ENCODE measurements at places on chromosomes 3 and 15.

DNA sequence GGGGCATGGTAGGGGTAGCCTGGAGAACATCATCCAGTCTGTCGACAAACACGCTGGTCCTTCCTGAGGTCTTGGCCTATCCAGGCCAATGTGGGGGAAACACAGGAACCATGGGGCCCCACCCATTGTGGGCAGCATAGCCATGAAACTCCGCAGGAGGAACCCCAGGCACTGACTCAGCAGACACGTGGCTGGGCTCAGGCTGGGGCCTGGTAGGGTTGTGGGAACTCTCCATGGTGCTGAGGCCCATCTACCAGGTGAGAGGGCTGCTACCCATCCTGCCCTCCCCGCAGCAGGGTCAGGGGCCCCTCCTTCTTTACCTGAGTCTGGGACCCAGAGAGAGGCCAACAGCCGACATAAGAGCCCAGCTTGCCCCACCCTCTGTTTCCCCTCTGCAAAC is 22.6 kb upstream of the CACNA2D2 start:
- DNase-seq, result no peak

- DNase-seq, result no peak
Measured at GRCh38 chr3:169260296-169260695, 403.2 kb downstream of the MECOM start.

- DNase-seq, result no peak
Measured at GRCh38 chr15:67136802-67137201, 71.4 kb downstream of the SMAD3 start.

DNA sequence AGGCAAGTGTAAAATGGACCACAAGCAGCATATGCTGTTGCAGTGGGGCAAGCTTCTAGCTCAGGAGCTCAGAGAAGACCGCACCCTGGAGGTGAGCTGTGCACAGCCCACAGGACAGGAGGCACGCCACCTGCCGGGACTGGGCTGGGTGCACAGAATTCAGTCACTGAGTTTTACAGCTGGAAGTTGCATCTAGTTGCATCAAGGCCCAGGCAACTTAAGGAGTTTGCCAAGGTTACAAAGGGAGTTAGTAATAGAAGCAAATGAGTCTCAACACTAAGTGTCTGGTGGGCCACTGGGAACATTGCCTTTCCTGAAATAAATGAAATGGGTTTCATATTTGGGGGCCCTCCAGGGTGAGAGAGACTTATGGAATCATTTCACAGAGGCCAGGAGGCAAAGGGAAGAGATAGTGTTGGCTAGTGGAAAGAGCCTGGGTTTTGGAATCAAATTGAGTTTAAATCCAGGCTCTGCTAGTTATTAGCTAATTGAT is 36.0 kb upstream of the TIMP4 start:
- DNase-seq, result peak; percentile 58

GRCh38 chr3:195806211-195806915 is 5.4 kb downstream of the MUC4 start:
- no peak for DNase-seq

DNA sequence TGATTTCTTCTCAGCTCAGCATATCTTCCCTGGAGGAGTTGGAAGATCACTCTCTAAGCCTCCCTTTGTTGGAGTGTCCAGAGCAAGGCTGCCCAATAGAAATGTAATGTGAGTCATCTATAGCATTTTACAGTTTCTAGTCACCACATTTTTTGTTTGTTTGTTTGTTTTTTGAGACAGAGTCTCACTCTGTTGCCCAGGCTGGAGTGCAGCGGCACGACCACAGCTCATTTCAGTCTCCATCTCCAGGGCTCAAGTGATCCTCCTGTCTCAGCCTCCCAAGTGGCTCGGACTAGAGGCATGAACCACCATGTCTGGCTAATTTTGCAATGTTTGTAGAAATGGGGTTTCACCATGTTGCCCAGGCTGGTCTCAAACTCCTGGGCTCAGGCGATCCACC is 21.3 kb downstream of the KLHL6 start:
- DNase-seq, result no peak

DNA sequence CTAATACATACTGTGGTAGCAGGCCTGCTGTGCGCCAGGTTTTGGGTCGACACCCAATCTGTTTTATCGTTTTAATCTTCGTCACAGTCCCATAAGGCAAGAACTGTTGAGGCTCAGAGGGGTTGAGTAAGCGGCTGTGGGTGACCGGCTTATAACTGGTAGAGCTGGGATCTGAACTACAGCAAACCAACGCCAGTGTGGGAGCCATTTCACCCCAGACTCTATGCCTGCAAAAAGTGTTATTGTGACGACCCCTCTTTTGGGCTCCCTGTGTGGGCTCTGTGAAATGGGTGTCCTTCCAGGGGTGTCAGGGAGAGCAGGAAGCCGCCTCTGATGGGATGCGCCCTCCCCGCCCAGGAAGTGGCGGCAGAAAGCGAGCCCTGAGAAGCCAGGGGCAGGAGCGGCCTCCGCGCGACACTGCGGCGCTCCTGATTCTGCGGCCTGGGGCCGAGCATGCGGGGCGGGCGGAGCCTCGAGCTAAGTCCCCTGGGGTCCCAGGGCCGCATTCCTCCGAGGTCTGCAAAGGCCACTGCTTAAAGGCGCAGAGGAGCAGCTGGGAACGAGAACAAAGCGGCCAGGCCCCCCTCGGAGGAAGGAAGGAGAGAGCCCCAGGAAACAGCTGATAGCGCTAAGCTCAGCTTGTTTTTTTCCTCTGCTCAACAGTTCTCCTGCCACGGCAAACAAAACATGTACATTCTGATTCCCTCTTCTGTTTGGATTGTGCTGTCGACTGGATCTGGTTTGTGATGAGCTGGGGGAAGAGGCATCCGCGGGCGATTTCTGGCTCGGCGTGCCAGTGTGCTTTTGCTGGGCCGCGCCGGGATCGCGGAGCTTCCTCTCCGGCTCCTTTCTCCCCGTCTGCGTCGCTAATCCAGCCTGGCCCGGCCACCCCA is 33.9 kb downstream of the GRK7 start:
- DNase-seq, result no peak

GRCh38 chr15:48433226-48433886 is 102.1 kb downstream of the DUT start:
- DNase-seq, result no peak

DNA sequence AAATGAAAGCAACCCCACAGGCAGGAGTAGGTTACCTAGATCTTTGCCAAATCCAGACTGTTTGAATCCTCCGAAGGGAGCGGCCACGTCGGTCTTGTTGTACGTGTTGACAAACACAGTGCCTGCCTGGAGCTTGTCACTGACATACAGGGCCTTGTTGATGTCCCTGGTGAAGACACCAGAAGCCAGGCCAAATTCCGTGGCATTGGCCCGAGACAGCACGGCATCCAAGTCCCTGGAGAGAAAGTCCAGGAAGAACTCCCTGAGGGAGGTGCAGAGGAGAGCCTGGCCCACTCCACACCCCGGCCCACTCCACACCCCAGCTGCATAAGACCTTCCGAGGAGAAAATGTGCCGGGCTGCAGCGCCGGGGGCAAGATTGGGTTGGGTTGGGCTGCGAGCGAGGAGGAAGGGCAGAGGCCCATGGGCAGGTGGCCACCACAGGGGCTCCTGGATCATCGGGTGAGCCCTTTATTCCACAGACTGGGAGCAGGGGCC is 21.8 kb upstream of the SLC41A3 start:
- DNase-seq, result no peak

- no peak for DNase-seq
Measured at GRCh38 chr15:65870889-65871533, 1.7 kb downstream of the RAB11A start.

DNA sequence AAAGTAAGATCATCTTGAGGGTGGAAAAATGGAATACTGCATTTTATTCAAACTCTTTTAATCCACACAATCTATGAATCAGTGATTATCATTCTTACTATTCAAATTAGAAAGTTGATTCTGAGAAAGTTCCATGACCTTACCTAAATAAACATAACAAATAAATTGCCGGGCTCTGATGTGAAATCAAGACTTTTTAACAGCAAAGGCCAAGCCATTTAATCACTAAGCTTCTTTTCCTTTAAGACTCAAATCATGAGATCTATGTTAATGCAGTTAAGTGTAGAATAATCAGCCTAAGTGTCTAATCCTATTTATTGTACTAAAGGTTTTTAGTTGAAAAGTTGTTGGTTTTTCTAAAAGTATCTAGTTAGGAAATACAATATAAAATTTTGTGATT is 857.0 kb downstream of the SI start:
- no peak for DNase-seq

DNA sequence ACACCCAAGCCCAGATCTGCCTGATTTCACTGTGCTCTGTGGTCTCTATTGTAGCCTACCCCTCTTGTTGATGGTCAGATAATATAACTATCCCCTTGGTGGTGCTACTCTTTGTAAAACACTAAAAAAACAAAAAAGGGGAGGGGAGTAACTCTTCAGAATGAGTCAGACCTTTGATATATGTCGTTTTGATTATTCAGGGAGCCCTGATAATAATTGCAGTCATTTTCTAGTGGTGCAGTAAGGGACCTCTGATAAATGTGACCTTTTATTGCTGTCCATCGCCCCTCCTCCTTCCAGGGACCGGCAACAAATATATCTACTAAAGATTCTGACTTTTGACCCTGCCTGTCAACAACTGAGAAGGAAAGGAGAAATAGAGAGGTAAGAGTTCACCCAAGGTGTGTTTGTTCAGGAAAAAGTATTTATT is 45.1 kb upstream of the MAGI1 start:
- no peak for DNase-seq

DNA sequence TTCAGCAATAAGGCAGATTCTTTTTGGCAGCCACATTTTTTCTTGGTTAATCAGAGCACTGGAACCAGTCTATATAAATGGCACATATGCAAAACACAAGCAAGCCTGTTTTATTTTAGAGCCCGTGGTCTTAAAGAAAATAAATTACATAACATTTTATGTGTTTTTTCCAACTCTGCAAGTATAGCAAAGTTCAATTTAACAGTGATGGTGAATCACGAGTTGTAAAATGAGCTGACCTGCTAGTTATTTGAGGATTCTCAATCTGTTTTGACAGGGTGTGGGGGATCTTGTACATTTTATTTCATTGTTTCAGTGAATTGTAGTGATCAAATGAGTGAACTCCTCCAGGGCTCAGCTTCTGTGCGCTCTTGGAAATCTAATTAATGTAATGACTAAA is 2.7 kb downstream of the ARHGEF26 start:
- DNase-seq, result no peak

DNA sequence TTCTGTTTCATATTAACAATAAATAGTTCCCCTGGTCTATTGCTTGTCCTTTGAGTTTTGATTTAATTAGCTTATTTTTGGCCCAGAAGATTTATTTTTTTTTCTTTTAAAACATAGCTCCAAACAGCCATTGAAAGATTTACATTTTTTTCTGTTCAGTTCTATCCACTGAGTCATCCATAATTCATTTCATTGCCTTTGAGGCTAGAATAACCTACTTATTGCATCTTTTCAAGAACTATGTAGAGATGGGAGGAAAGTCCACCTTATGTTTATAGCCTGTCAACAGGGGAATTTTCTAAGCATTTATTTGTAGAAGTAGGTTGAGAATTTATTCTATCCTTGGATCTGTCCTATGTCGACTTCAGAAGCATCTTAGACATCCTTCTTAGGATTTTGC is 53.4 kb upstream of the CHD2 start:
- DNase-seq, result no peak

DNA sequence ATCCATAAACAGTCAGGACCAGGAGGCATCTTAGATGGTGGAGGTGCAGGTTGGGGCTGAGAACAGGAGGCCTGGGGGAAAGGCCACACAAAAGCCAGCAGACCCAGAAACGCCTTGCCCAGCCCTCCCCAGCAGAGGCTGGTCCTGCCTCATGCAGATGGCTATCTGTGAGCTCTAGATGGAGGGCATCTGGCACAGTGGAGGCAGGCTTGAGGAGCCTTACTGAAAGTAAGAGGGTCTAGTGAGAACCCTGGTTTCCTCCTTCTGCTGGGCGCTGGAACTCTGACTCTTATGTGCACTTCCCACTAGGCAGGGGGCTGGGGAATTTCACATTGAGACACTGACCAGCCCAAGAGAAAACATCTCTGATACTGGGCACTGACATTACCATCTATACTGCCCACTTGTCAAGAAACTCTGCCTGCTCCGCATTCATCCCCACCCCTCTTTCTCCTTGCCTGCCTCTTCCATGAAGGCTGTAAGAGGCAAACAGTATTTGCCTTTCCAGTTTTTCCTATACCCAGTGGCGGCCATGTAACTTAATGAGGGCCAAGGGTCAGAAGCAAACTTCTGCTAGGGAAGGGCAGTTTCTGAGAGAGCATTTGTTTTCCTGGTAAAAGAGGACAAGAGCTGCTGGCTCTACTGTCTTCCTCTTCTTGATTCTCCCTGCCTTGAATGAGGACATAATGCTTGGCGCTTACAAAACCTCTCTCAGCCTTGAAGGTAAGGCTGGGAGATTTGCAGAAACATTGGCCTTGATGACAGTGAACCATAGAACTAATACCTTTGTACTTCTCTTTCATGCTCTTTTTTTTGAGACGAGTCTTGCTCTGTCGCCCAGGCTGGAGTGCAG is 4.4 kb upstream of the SCN5A start:
- DNase-seq, result no peak

DNA sequence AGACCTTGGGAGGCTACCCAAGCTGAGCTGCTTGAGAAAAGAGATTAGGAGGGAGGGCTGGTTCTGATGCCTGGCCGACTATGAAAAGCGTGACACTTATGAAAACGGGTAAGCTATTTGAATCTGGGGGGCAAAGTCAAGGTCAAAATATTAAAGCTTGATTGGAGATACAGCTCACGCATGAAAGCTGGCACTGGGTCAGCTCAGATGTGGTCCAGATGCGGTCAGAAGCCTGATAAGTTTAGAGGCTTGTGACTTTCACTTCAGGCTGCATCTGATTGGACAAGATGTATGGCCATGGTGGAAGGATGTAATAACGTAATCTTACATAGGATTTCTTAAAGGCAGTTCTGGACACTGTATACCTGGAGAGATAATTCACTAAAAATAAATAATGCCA is 690.3 kb downstream of the NTRK3 start:
- no peak for DNase-seq

DNA sequence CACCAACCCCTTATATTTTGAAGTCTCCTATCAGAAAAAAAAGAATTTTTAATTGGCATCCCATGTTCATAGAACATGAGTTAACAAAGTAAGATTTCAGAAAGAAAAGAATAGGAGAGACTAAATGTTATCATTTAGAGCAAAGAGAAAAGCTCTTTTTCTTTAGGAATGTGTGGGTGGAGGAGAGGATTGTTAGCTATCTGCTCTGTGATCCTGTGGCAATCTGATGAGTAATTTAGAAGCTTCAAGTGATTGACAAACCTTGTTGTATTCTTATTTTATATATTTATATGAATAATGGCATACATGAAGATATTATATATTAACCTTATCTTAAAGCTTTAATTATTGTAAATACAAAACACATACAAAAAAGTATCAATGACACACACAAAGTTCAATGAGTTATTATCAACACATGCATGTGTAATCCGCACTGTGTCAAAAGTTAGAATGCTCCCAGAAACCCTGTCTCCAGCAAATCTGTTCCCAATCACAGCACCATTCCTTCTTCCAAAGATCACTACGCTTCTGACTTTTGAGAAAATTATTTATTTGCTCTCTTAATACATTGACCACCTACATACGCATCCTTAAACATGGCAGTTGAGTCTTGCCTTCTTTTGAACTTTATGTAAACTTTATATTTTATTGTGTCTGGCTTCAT is 907.4 kb downstream of the MCTP2 start:
- DNase-seq, result no peak

GRCh38 chr3:172622916-172623700 is 87.8 kb downstream of the NCEH1 start:
- no peak for DNase-seq

GRCh38 chr3:74351213-74351612 is 263.2 kb downstream of the CNTN3 start:
- DNase-seq, result no peak

Data from vagina (tissue), 2 donors.